Activated CD4-positive, alpha-beta T cell treated with anti-CD3 and anti-CD28 coated beads for 36 hours (primary cell): ENCODE measurements at places on chromosomes 4 and X.

DNA sequence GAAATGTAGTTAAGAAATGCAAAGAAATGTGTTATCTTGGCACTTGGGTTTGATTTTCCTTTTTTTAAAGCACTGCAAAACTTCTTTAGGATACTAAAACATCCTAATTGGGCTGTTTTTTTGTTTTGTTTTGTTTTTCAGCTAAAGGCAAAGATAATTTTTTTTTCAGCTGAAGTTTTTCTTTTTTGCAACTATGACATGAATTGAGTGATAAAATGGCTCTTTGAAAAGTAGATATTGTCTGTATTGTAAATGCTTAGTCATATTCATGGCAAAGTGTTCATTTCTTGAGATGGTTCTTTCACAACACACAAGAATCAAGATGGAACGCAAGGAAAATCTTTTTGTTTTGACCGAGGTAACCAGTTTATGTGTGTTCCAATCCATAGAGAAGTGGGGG lies 35.1 kb downstream of the KLF3 start:
- H3K36me3 ChIP-seq = peaks cover 25% of the 10 kb centered on the region
- H3K4me1 ChIP-seq = peaks cover 4% of the 10 kb centered on the region
- DNase-seq = no peak

DNA sequence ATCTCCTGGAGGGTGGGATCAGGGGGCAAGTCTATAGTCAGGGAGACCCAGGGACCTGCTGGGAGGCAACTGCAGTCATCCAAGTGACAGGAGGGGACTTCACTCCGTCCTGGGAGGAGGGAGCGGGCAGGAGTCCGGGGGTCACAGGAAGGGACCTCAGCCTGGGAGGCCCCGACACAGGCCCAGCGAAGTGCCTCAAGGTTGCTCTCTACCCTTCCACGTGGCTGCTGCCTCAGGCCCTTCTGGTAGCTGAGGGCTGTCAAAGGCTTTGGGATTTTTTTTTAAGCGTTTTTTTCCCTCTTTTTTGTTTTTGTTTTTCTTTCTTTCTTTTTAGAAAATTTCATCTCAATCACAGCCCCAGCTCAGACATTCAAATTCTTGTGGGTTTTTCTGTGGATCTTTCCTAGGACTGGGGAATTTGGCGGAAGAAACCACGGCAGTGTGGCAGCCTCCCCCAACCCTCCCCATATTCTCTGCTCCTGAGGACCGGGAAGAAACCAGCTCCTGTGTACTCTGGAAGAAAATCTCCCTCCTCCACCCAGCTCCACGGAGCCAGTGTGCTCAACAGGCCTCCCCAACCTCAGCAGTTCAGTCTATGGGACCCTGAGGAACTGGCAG lies 1.4 kb upstream of the HAUS7 start:
- no peak for DNase-seq
- no peak overlapping the region for H3K4me3 ChIP-seq
- peaks cover 7% of the 10 kb centered on the region for H3K36me3 ChIP-seq
- peaks cover 5% of the 10 kb centered on the region for H3K4me1 ChIP-seq
- no peaks in the 10 kb centered on the region for H3K27me3 ChIP-seq
- no peak overlapping the region for H3K27ac ChIP-seq

DNA sequence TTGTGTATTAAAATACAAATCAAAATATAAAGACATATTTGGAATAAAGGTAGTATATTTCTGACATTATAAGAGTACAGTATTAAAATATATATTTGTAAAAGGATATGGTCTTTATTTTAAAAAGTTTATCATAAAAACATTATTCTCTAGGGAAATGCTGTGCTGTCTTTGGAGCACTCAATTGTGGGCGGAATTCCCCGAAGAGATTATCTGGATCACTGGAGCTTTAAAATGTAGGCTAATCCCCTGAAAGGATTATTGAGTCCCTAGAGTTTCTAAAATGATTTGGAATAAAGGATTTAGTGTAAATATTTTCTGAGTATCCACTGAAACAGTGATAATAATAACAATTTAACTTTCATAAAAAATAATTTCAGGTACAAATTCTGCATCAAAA lies 1239.4 kb downstream of the TECRL start:
- no peaks in the 10 kb centered on the region for H3K27me3 ChIP-seq
- no peaks in the 10 kb centered on the region for H3K4me1 ChIP-seq
- H3K4me3 ChIP-seq = no peak overlapping the region
- H3K27ac ChIP-seq = no peak overlapping the region
- no peak for DNase-seq
- no peaks in the 10 kb centered on the region for H3K36me3 ChIP-seq

- H3K36me3 ChIP-seq = no peaks in the 10 kb centered on the region
- H3K4me3 ChIP-seq = no peak overlapping the region
- no peak overlapping the region for H3K27ac ChIP-seq
- no peak for DNase-seq
- H3K27me3 ChIP-seq = no peaks in the 10 kb centered on the region
These were observed 23.5 kb upstream of the TMEM165 start for GRCh38 chr4:55372259-55372658.

DNA sequence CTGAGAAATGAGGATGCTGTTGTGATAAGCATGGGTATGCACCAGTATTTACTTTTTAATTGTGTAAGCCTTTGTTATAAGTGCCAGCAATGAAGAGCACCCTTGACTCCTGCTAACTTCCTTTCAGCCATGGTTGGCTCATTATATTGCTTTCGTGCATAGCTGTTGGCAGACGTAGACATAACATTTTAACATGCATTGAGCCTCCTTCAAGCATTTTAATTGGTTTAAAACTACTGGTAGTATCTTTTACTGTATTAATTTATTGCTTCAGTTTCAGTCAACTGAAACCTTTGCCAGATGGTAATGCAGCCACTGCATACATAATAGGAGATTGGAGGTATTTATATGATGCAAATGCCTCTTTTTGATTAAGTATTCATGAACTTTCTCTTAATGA lies 1285.4 kb downstream of the PCDH18 start:
- no peaks in the 10 kb centered on the region for H3K36me3 ChIP-seq
- no peak for DNase-seq
- H3K27me3 ChIP-seq = no peaks in the 10 kb centered on the region
- no peaks in the 10 kb centered on the region for H3K4me1 ChIP-seq

GRCh38 chr4:788636-789297 lies 37.2 kb downstream of the CPLX1 start:
- peaks cover 19% of the 10 kb centered on the region for H3K4me1 ChIP-seq
- no peak for DNase-seq
- H3K4me3 ChIP-seq = no peak overlapping the region
- H3K27me3 ChIP-seq = peaks cover 31% of the 10 kb centered on the region
- no peaks in the 10 kb centered on the region for H3K36me3 ChIP-seq

DNA sequence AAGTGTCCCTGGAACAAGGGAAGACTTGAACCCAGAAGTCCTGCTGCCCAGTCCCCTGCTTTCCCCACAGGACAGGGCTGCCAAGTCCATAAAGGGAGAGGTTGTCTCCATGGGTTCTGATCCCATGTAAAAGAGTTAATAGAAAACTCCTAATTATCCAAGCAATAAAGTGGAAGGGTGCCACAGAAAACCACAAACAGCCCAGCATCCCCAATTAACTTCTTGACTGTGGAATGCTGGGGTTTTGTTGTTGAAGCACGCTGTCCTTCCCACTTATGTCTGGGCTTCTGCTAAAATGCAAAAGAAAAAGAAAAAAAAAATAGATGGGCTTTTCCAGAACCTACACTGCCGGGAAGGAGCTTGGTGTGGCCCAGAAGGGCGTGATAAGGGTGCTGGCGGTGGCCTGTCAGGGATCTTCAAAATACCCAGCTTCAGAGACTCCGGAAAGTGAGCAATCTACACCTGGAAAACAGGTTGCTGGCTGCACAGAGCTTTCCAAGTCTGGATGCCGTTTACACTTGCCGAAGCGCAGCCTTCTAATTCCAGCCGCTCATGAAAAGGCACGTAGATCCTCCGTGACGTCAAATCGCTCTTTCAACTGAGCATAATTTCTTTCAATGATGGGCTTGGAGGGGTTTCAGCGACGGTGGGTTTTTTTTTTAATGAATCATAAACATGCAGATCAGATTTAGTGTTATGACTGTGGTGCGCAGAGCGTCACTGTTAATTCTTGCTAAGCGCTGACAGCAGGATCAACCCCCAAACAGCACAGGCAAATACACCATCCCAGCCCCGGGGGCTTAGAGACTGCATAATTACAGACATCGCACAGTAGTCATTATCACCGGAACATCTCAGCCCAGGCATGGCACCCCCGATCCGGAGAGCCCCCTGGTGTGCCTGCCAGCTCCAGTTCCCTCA lies 197.6 kb downstream of the BCOR start:
- H3K4me3 ChIP-seq = no peak overlapping the region
- no peaks in the 10 kb centered on the region for H3K36me3 ChIP-seq
- DNase-seq = no peak
- peaks cover 22% of the 10 kb centered on the region for H3K4me1 ChIP-seq
- no peak overlapping the region for H3K27ac ChIP-seq
- peaks cover 4% of the 10 kb centered on the region for H3K27me3 ChIP-seq

- H3K27ac ChIP-seq = no peak overlapping the region
- no peaks in the 10 kb centered on the region for H3K36me3 ChIP-seq
- no peaks in the 10 kb centered on the region for H3K4me1 ChIP-seq
- no peak overlapping the region for H3K4me3 ChIP-seq
These were observed 60.9 kb upstream of the PACRGL start for GRCh38 chr4:20639346-20639745.

GRCh38 chr4:189850239-189850856 lies 90.3 kb upstream of the FRG1 start:
- H3K27me3 ChIP-seq = no peaks in the 10 kb centered on the region
- no peak overlapping the region for H3K4me3 ChIP-seq
- H3K4me1 ChIP-seq = no peaks in the 10 kb centered on the region
- H3K27ac ChIP-seq = no peak overlapping the region
- H3K36me3 ChIP-seq = peaks cover 5% of the 10 kb centered on the region

DNA sequence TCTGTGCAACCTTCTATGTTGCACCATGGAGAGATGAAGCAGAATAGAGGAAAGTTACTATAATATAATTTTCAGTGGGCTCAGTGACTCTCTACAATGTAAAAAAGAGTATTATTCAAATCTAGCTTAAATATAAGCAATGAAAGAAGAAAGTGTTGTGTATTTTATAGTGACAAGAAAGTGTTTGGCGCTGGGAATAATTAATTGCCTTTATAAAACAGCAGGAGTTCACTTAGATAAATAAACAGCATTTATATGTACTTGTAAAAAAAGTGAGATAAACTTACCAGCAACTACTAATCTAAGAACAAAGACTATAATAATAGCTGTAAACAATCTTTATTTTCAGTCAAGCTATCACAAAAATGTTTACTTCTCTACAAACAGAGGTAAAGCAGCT lies 488.9 kb upstream of the PCDH10 start:
- DNase-seq = no peak
- H3K4me1 ChIP-seq = no peaks in the 10 kb centered on the region
- no peak overlapping the region for H3K27ac ChIP-seq
- H3K36me3 ChIP-seq = no peaks in the 10 kb centered on the region
- H3K27me3 ChIP-seq = no peaks in the 10 kb centered on the region

DNA sequence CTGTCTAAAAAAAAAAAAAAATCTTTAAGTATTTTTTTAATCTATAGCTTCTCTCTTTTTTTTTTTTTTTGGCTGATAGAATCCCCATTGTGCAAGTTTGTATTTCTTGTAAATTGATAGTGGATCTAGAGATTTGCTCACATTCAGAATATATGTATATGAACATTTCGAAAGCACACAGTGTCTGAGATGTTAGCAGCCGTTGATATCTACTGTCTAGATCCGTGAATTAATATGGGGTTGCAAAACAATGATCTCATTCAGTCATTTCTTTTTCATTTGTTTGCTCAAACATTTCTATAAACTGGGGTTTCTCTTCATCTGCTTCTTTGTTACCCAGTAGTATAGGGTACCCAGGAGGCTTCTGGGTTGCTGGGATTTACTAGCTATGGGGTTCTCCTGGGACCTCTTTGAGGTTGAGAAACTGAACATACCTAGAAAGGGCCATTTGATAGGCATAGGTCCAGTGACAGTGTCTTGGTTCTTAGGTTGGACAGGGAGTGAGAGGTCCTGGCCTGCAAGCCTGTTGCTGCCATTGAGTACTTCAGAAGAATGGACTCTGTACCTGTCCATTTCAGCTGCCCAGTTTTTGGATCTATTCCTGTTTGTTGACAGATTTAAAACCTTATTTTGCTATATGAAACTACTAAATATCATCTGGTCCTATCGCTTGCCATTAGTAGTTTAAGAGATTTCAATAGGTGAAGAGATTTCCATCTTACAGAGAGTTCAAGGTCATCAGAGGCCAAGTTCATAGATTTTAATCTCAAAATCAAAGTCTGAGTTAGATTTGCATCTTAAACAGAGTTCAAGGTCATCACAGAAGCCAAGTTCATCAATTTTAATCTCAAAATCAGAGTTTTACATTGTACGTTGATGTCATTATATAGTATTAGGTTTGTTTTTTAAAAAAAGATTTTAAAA lies 50.8 kb downstream of the WWC2 start:
- H3K36me3 ChIP-seq = no peaks in the 10 kb centered on the region
- H3K4me1 ChIP-seq = no peaks in the 10 kb centered on the region
- no peak overlapping the region for H3K4me3 ChIP-seq
- DNase-seq = no peak
- no peak overlapping the region for H3K27ac ChIP-seq
- no peaks in the 10 kb centered on the region for H3K27me3 ChIP-seq

GRCh38 chr4:1376391-1376840 lies 29.4 kb downstream of the UVSSA start:
- no peaks in the 10 kb centered on the region for H3K27me3 ChIP-seq
- no peaks in the 10 kb centered on the region for H3K4me1 ChIP-seq
- H3K27ac ChIP-seq = no peak overlapping the region
- H3K4me3 ChIP-seq = no peak overlapping the region
- peaks cover 8% of the 10 kb centered on the region for H3K36me3 ChIP-seq
